Glutamatergic neuron (in vitro differentiated cells): ENCODE measurements at places on chromosomes 3 and 15. TPM values are rescaled to one million over a fixed set of nuclear protein-coding genes. Genes with fewer than 3 reads are reported as not detected.

XCR1 gene
- total RNA-seq, result not detected

FSIP1 gene
- total RNA-seq, result 1.5 TPM

PPP2R3A gene
- 13.0 TPM for total RNA-seq

CEP19 gene
- total RNA-seq, result 3.3 TPM

TEX55 gene
- total RNA-seq, result not detected

OCA2 gene
- total RNA-seq, result 1.7 TPM

SEMA3F gene
- total RNA-seq, result 41.2 TPM

FGF12 gene
- 33.1 TPM for total RNA-seq

ARNT2 gene
- 35.7 TPM for total RNA-seq

GRCh38 chr15:96261575-96262034 lies 68.9 kb upstream of the NR2F2 start:
- DNase-seq, result no peak

DNA sequence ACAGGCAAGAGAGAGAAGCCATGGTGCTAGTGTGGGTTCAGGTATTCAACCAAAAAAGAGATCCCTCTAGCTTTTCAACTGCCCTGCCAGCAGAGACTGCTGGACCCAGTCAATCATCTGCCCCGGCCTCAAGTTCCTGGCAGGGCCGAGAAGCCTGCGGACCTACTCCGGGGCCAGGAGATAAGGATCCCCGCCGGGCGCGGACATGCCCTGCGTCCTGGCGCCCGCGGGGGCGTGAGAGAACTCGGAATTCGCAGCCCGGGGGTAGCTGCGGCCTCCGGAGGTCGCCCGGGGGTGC lies 821 bp upstream of the MAGI1 start:
- DNase-seq, result no peak

DNA sequence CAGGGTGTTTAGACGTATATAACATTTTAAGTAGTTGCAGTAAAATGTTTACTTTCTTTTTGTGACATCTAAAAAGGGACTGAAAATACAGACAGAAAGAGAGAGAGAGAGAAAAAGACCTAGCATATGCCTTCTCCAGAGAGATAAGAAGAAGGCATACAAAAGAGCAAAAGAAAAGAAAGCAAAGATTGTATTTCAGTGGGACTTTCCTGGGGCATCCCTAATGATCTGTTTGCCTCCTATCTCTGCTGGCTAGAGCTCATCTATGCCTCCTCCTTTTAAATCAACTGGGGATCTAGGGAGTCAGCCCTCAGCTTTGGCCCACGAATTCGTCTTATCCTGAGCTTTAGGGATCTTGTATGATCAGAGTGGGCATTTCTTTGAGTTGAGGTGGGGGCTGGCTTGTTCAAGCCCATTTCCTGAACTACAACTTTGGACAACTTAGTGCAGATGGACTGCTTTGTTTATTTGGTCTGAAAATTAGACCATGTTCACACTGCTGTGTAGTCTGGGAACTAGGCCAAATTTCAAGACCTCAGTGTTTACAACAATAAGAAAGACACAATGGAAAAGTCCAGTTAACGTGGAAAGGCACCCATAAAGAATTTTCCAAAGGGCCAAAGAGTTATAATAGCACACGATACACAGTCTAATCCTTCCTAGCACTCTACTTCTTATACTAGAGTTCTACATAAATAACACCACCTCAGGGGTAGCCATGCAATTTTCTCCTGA lies 61.0 kb downstream of the ATP8B4 start:
- DNase-seq, result no peak

DNA sequence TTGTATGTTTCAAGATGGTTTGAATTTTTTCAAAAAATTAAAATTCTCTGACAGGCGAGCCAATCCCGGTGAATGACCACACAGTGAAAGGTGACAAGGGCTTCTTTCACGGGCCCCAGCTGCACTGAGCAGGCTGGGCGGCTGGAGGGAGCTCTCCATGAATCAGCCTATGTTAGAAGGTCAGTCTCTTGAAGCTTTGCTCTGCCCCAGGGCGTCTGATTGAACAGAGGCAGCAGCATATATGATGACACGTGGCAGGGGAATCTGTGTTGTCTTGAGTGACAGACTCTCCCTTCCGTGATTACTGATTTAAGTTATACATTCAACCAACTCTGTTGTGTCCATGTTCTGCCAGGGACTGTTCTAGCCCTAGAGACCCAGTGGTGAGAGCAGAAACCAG lies 51.5 kb downstream of the ISG20 start:
- no peak for DNase-seq

- DNase-seq, result no peak
Observed at GRCh38 chr3:31077021-31077601, 182.7 kb upstream of the GADL1 start.

- no peak for DNase-seq
Observed at GRCh38 chr15:74791667-74792066, 9.8 kb downstream of the CSK start.

DNA sequence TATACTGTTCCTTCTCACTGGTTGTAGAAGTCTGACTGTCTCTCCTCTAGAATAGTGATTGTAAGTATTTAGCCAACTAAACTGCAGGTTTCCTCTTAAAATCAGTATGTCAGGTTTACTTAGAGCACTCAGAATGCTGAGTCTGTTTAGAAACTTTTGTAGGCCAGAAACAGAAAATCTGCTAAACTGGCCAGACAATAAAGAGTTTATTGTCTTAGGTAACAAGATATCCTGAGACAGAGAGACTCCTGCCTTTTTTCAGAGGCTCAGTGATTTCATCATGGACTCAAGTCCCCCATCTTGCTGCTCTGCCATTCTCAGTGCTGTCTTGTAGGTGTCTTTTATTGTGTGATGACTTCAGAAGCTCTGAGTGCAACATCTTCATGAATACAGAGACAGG lies 279.0 kb downstream of the MFSD1 start:
- DNase-seq, result no peak

- DNase-seq, result no peak
Observed at GRCh38 chr3:147797095-147797494, 387.9 kb downstream of the ZIC1 start.

GRCh38 chr15:31275331-31276262 lies 51.0 kb upstream of the KLF13 start:
- no peak for DNase-seq

DNA sequence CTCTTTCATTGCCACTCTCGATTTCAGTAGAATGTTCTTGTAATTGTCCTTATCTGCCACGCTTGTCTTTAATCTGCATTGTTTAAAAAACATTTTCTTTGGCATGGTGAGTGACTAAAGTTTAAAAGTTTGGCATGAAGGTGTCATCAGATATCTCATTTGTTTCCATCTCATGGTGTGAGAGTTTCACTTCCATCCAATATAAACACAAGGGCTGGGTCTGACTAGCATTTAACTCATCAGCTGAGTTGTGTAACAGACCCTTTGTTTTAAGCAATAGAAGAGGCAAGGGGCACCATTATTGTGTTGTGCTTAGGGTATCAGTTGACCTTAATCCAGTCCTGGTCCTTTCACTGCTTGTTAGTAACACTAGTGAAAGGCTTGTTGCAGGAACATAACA lies 49.9 kb upstream of the IL12A start:
- DNase-seq, result no peak

DNA sequence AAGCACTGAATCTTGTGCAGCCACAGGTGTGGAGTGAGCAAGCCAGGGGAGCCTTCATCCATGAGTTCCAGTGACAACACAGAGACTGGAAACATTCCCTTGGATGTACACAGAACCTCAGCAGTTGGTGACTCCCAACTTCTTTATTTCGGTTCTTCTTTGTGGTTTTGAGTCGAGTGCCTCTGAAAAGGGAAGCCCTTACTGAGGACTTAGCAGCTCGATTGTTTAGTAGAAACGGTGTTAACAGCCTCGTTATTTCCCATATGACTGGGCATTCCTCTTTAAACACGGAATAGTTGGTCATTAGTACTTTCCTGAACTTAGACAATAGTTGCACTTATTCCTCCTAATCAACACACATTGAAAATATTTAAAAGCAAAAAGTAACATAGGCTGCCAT lies 7.7 kb downstream of the SLCO3A1 start:
- DNase-seq, result no peak

DNA sequence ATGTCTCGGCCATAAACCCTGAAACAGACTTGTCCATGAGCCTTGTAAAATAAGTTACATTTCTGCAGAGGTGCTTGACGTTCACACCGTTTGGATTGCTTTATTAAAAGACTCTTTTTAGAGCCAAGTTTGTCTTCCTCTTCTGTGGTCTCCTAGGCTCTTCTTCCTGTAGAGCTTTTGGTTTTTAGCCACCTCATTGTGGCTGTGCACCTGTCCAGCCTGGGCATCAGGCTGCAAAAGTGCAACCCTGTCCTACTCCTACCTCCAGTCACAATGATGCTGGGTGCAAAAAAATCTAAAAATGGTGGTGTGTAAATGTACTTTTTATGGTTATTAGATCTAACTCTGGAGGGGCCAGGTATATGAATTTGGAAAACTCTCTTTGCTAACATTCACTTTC lies 2.8 kb upstream of the RIOX2 start:
- DNase-seq, result no peak

DNA sequence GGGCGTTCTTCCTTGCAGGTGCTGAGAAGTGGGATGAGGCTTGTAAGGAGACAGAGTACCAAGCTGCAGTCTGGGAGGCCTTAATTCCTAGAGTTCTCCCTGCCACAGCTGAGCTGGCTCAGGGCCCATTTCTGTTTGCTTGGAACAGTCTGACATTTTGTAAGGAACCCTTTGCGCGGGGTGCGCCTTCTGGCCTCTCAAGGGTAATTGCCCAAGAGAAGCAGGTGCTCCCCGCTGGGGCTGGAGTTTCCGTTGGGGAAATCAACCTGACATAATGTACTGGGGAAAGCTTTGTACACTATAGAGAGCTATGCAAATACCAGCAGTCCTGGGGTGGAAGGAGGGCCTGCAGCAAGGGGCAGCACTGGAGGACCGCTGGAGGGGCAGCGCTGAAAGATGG lies 83.6 kb downstream of the HMG20A start:
- no peak for DNase-seq

DNA sequence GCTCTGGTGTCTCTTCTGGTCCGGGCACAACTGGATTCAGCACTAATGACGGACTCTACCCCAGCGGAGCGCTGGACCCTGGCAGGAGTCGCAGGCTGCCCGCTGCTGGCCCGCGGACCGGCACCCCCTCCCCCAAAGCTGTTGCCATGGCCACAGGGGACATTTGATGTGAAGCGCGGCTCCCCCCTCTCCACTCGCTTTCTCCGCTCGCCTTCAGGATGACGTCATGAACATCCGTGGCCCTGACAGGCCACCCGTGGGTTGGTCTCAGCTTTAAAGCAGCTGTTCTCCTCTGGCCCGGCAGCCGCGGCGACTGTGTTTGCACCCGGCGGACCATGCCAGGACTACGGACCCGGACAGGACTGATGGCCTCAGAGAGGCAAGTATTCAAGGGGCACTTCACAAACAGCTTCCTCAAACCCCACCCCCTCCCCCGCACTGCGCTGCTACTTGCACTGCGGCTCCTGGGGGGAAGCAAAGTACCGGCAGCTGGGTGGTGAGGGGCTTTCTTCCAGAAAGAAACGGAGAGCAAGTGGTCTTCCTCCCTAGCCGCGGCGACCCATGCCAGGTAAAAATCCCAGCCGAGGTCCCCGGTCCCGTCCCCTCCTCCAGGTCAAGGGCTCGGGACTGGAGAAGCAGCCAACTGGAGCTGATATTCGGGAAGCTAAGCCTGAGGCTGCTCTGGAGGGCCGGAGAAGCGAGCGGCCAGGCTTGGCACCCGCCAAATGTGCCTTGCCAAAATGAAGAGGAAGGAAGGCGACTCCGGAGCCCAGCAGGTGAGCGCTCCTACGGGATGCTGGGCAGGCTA lies 16.6 kb upstream of the AEN start:
- DNase-seq, result peak; percentile 61

- DNase-seq, result peak; percentile 81
Observed at GRCh38 chr3:52004163-52004787, 8.6 kb upstream of the RPL29 start.

GRCh38 chr15:26967719-26968269 lies 3.2 kb upstream of the GABRG3 start:
- DNase-seq, result peak; percentile 82

GRCh38 chr3:89043406-89043932 lies 64.0 kb upstream of the EPHA3 start:
- DNase-seq, result no peak

DNA sequence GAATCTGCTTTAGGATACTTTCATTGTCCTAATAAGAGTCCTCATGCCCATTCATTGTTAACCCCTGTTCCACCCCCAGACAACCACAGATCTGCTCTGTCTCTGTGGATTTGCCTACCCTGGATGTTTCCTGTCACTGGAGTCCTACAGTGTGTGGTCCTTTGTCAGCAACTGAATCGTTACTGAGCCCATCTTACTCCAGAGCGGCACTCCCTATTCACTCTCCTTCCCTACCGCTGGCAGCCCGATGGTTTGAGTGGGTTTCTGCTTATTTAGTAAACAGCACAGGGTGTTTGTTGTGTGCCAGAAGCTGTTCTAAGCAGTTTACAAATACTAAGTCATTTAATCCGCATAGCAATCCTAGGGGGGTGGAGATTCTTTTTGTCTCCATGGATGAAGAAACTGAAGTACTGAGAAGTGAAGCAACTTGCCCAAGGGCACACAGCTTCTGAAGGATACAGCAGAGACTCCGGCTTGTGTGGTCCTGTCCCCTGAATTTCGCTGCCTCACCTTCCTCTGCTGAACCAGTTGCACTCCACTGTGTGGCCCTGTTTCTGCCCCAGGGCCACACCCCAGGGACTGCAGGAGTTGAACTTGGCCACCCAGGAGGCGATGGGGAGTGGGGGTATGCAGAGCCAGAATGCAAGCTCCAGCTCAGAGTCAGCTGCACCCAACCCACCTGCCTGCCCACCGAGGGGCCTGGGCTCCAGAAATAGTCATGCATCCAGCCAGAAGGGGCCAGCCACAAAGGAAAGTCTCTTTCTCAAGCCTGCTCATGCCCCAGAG lies 56.5 kb upstream of the SLC6A1 start:
- DNase-seq, result peak; percentile 5

DNA sequence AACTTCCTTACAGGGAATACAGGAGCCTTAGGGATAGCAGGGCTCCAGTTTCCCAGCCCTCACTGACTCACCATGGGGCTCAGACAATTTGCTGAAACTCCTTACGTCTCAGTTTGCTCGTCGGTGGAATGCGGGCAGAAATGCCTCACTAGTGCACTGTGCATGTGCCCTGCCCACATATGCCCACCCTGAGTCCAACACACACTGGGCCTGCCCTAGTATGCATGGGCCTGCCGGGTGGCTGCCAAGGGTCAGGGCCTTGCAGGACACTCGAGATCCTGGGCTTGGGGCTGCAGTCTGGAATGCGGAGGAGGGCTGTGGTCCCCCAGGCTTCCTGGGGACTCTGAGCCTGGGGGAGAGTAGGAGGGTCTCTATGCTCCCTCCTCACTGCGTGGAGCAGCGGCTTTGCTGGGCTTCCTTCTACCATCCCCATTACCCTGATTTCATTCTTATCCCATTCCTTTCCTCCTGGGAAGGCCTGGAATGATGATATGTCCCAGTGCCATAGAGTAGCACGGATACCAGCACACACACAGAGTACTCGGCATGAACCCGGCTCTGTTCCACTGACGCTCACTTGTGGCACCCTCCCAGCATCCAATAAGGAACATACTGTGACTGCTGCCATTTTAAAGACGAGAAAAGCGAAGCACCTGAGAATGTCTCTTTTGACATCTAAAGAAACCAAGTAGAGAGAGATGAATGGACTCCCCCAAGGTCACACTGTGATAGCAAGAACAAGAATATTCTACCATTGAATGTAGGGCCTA lies 124.2 kb downstream of the ASB7 start:
- DNase-seq, result no peak

GRCh38 chr3:154013736-154014135 lies 107.5 kb upstream of the ARHGEF26 start:
- no peak for DNase-seq
